T follicular helper cell (primary cell): ENCODE measurements at places on chromosomes 3 and 15.

GRCh38 chr3:56747150-56747549, 54.6 kb downstream of the ARHGEF3 start:
- no peak for DNase-seq

DNA sequence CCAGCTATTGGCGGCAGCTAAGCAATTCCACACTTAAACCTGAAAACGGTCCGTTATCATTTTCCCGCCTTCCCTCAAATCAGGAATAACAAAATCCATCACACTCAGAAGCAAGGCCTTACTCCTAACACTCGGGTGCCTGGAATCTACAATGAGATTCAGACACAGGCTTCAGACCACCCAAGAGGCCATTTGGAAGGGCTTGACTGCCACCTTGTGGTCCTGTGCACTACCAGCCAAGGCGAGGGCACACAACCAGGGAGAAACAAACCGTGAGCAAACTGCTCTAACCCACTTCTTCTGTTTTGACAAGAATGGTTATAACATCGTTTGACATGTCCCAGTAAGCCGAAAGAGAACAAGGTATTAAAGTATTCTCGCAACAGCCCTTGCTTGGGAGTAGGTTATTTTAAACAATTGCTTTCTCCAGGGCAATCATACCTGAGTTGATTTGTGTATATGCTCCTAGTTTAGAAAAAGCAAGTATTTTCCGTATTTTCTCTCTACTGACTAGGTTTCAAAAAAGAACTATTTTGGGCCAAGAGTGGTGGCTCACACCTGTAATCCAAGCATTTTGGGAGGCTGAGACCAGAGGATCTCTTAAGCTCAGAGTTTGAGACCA, 40.1 kb upstream of the TAFA4 start:
- no peak for DNase-seq

GRCh38 chr3:17489139-17489538, 253.3 kb downstream of the TBC1D5 start:
- DNase-seq, result no peak

- peak; percentile 72 for DNase-seq
Observed at GRCh38 chr3:196179380-196180308, 31.6 kb downstream of the ZDHHC19 start.

- DNase-seq, result no peak
Observed at GRCh38 chr3:62968128-62968527, 92.9 kb upstream of the CADPS start.

DNA sequence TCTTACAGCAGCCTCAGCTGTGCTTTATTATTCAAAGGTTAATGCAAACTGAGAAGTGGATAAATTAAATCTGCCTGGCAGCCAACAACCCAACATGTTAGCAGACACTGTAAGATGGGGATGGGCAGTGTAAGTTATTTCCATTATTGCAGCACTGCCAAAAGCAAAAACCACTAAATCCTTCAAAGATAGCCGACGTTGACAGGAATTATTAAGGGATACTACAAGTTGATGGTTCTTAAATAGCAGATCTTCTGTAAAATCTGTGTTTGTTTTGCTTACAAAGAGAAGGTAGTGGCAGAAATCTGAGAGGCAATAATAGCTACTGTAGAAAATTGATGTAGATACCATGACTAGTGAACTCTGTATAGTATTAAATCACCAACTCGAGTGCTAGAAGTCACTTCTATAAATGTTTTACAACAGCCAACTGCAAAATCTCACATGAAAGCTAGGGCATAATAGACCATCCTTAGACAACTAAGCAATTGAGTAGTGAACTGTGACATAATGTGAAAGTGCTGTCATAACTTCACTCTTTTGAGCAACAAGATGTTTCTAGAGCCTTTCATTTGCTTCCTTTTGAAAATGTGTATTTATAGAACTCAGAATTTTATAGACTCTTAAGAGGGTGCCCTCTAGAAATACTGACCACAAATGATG, 278.6 kb downstream of the UBE2E2 start:
- no peak for DNase-seq

- DNase-seq, result no peak
Observed at GRCh38 chr15:75751116-75751875, 38.6 kb upstream of the CSPG4 start.

DNA sequence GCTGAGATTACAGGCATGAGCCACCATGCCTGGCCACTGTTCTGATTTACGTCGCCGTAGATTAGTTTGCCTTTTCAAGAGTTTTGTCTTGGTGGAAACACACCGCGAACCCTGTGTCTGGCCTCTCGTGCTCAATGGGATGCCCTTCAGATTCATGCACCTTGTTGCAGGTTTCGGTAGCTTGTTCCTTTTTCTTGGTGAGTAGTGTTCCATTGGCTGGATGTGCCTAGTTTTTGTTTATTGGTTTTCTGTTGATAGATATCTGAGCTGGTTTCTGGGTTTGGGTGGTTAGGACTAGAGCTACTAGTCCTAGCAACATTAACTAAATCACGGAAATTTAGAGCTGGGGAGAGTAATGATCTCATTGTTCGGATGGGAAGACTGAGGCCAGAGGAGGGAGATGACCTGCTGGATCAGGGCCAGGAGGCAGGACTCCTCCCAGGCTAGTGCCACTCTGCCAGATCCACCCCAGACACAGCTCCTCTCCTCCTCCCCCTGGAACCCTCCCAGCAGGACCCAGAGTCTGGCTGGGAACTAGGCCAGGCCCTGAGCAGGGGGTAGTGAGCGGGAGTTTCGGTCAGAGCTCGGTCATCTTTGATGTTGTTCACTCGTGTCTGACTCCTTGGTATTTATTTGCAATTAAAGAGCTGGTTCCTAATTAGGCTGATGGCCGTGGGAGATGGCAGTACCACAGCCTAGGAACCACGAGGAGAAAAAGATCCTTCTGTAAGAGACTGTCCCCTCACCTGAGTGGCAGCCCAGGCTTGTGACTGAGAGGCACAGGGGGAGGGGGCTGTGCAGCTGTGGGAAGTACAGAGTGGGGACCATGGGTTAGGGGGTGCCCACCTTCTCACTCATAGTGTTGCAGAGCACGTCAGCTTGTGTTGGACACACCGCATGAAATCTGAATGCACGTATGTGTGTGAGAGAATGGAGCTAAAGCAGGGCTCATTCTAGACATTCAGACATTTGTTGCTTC, 73.4 kb downstream of the SMAD6 start:
- DNase-seq, result no peak

- DNase-seq, result no peak
Observed at GRCh38 chr3:171833789-171834460, 9.2 kb upstream of the TMEM212 start.

DNA sequence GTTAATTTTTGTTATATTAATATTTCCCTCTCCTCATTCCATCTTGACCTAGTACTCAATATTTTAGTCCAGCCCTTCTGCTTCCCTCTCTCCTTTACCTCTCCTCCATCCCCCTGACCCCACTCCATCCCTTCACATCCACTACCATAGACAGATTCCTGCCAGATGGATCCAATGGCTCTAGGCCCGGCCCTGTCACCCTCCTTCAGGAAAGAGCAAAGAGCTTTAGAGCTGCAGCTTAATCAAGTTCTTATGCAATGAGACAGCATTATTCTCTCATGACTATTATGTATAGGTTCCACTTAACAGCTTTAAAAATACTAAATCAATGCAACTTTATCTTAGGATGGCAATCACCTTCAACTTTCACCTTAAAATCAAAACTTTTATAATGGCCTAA, 200.7 kb upstream of the TTC14 start:
- no peak for DNase-seq

DNA sequence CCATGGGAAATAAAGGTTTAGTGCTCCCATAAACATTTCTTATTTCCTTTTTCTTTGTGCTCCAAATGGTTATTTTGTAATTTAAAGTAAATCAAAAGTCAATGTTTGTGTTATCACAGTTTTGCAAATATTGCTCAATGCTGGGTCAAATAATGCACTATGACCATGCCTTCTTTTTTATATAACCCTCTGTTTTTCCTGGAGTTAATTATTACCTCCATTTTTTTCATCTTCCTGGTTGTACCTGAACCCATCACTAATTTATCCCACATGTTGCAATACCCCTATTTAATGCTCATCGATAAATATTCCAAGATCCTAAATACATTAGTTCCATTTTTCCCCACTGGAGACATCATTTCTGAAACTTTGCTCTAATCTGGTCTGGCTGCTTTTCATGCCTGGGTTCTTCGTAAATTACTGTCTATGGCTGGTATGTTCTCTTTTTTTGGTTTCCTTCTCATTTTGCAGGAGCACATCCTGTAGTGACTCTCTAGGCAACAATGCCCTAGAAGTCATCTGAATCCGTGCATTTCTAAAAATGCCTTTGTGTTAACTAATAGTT, 66.4 kb downstream of the OXNAD1 start:
- no peak for DNase-seq

GRCh38 chr15:96625256-96625655, 294.8 kb downstream of the NR2F2 start:
- DNase-seq, result no peak

DNA sequence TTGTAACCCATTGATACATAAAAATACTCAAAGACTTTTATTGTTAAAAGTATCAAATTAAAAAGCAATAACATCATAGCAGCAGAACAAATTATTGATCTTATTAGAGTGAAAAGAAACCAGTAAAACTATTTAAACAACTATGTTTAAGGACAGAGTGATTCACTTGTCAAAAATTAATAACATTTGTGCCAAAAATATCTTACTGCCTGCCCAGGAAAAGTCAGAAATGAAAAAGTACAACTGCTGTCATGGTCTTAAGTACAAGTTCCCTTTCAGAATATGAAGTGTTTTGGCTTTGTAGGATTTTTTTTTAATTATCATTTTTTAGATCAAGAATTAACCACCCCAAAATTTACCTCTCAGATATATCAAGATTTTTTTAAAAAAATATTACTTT, 3.4 kb downstream of the IFT57 start:
- no peak for DNase-seq

DNA sequence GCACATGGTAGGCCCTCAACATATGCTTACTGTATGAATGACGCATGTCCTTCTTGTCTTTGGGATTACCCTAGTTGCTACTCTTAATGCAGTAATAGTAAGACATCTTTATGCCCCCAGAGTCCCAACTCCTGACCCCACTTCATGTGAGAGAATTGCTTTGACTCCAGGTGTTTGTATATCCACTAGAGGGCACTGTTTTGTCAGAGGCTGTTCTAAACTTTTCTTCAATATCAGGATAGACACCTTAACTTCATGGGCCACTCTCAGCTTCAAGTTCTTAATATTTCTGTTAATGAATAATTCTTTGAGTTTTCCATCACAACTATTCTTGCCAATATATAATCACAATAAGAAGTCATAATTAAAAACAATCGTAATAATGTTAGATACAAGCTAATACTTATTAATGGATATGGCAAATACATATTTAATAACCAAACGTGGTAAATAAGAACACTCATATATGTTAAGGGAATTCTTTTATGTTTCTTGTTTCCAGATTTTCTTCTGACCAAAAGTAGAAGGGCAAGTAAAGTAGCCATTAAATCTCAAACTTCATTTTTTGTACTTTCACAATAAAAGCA, 337.2 kb upstream of the DNAJC19 start:
- DNase-seq, result no peak

GRCh38 chr3:32240159-32240545, 1.7 kb downstream of the CMTM8 start:
- DNase-seq, result peak; percentile 36

- DNase-seq, result no peak
Observed at GRCh38 chr3:180284331-180285110, 247.8 kb upstream of the PEX5L start.

- DNase-seq, result no peak
Observed at GRCh38 chr15:70281811-70282307, 184.1 kb upstream of the TLE3 start.

- DNase-seq, result no peak
Observed at GRCh38 chr3:170705131-170705530, 119.3 kb upstream of the SLC7A14 start.
